Stimulated activated CD8-positive, alpha-beta memory T cell treated with anti-CD3 and anti-CD28 coated beads, Interleukin-4, amount 100 ng/mL, for 4 hours (primary cell): ENCODE measurements at places on chromosomes 4 and X.

GRCh38 chrX:103539695-103540094 lies 20.4 kb upstream of the RAB40A start:
- no peak for DNase-seq

- no peak for DNase-seq
Observed at GRCh38 chrX:71664889-71665491, 2.4 kb upstream of the LOC101059915 start.

- DNase-seq = no peak
Observed at GRCh38 chrX:74160358-74160757, 143.6 kb upstream of the ZCCHC13 start.

- no peak for DNase-seq
Observed at GRCh38 chr4:44150091-44150576, 298.5 kb downstream of the KCTD8 start.

DNA sequence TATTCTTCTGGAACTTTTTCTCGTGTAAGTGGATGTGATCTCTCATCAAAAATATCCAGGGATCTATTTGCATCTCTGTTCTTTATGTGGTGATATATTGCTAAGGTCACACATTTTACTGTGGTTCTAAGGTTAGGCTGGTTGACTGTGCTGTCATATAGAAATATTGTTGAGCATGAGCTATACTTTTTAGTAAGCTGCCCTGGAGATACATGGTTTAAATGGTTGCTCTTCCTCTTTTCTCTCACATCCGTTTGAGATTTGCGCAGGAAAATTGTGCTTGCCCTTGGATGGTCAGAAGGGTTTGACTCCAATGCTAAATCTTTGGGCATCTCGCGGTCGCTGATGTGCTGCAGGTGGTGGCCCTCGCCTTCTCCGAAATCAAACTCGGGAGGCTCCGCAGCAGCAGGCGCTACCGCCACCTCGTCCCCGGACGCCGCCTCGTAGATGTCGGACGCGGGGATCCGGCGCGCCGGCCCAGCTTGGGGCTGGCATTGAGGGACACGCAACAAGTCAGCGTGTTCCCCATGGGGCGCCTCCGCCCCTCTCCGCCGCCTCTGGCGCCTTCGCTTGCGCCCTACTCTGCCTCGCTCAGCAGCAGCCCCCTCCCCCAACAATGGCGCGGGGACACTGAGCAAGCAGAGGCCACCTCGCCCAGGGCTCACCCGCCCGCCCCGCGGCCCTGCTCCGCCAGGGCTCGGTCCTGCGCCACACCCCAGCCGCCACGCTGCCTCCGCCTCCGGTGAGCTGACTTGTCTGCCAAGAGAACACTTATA lies 154.5 kb downstream of the MSN start:
- DNase-seq = no peak
